Activated CD4-positive, alpha-beta T cell treated with anti-CD3 and anti-CD28 coated beads for 24 hours (primary cell): ENCODE measurements at places on chromosomes 5 and 9.

GRCh38 chr9:111037356-111037707 is 938 bp downstream of the LPAR1 start:
- DNase-seq = no peak

- DNase-seq = no peak
These were observed 34.6 kb downstream of the CPLANE1 start for GRCh38 chr5:37214550-37214949.

GRCh38 chr9:134059188-134059641 is 8.6 kb downstream of the BRD3 start:
- no peak for DNase-seq

- no peak for DNase-seq
These were observed 101.0 kb downstream of the TLE1 start for GRCh38 chr9:81588148-81588871.

GRCh38 chr5:38745836-38746732 is 99.7 kb upstream of the OSMR start:
- no peak for DNase-seq

DNA sequence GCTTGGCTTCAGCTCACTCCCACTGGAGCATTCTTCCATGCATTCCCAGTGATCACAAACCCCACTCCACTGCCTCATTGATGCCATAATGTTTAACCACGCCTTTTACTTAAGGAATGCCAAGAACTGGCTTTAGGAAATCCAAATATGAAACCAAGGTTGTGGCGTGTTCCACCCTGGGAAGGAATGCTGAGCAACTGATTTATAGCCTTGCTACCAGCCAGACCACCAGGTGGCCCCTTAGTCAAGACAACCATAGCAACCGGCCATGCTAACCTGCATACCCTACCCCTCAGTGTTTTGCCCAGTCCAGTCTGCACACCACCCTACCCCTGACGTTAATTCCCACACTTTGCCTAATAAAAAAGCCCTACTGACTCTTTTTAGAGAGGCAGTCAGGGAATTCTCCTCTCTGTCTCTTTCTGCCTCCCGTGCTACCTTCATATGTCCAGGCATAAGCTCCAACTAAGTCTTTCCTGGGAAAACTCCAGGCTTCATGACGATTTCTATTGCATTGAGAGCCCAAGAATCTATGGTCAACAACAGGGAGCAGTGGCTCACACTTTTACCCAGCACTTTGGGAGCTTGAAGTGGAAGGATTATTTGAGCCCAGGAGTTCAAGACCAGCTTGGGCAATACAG is 27.0 kb upstream of the PRRC2B start:
- DNase-seq = no peak

- no peak for DNase-seq
These were observed 214.7 kb downstream of the ICE1 start for GRCh38 chr5:5637173-5637572.

GRCh38 chr5:140311011-140311467 is 8.1 kb upstream of the PFDN1 start:
- no peak for DNase-seq

DNA sequence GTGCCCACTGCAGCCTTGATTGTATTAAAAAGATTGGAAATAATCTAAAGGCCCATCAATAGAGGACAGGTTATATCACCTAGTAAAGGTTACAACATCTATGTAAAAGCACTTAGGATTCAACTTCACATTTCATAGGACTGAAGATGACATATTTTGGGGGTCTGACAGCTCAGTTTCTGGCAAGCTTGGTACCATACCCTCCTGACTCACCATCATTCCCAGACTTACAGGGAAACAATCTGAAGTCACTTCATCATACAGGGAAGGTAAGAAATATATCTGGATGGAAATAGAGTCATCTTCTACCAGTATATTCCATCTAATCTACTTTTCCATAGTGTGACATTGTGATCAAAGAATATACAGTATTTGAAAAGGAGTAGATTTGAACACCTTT is 28.8 kb upstream of the DAB2 start:
- DNase-seq = no peak

DNA sequence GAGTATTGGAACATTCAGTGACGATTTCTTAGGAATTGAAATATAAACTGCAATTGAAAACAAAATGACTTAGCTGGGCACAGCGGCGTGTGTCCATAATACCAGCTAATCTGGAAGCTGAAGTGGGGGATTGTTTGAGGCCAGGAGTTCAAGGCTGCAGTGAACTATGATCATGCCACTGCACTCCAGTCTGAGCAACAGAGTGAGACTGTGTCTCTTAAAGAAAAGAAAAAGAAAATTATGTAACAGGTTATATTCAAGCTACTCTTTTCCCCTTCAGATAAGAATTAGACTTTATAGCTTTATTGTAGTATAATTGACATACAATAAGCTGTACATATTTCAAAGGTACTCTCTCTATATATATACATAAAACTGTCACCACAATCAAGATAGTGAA is 6.4 kb downstream of the SLC26A2 start:
- no peak for DNase-seq
